Activated T-cell treated with anti-CD3 and anti-CD28 coated beads, Interleukin-2, amount 50 U/mL, for 1 hour (primary cell): ENCODE measurements at places on chromosomes 3 and 15.

DNA sequence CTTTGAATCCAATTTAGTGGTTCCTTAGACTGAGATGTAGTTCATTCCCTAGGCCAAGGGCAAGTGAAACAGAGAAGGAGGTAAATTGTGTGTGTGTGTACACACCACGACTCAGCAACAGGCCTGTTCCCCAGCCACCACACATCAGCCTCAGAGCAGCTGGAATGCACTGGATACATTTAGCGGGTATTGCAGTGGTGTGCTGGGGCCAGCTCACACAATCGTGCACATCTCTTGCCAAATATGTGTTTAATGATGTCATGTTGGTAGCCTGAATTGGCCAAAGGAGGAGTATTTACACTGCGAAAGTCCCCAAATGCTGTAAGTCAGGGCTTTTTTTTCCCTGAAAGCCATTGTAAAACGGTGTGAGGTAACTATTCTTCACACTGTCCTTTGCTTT is 82.3 kb downstream of the RBPMS2 start:
- no peak for DNase-seq

DNA sequence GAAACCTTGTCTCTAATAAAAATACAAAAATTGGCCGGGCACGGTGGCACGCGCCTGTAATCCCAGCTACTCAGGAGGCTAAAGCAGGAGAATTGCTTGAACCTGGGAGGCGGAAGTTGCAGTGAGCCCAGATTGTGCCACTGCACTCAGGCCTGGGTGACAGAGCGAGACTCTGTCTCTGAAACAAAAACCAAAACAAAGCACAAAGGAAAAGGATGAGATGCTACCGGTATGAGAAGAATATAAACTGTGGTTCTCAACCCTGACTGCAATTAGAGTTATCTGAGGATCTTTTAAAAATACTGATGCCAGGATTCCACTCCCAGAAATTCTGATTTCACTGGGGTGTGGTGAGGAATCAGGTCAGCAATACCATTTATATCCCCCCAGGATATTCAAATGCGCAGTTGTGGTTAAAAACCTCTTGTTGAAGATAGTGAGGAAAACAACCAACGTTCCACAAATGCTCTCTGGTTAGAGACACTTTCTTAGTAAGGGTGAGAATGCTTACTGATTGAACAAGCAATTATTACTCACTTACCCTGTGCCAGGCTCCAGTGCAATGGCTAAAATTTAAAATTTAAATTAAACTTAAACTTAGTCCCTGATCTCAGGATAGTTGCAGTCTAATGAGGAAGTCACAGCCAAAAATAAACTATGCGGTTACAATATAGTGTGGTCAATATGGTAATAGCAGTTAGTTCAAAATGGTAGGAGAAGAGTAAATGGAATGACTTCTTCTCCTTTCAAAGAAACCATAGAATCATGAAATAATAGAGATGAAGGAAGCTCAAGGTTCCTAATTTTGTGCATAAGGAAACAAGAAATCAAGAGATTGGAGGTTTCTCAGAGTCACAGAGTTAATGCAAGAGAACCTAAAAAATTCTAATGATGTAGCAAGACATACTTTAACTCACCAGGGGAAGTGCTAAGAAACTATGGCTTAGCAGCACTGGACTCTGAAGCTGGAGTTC is 109.5 kb downstream of the SSR3 start:
- no peak for DNase-seq

GRCh38 chr3:128278761-128279600 is 125.7 kb downstream of the EEFSEC start:
- no peak for DNase-seq

GRCh38 chr3:133944641-133945380 is 49.1 kb upstream of the RAB6B start:
- DNase-seq: no peak

- no peak for DNase-seq
Measured at GRCh38 chr15:68205954-68206539, 915 bp upstream of the CALML4 start.

DNA sequence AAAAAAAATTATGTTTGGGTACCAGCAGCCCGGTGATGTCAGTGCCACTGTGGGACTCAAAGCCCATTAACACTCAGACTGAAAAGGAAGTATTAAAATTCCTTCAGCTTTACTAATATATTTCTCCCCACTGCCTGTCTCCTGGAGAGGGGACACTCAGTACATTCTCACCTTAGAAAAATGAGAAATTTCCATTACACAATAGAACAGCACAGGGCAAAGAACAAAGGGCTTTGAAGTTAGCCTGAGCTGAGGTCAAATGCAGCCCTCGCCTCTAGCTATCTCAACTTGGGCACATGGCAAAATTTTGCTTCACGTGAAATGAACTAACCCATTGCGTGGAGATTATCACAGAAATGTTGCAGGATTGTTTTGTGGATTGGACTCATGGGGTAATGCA is 80.8 kb downstream of the RARB start:
- no peak for DNase-seq

DNA sequence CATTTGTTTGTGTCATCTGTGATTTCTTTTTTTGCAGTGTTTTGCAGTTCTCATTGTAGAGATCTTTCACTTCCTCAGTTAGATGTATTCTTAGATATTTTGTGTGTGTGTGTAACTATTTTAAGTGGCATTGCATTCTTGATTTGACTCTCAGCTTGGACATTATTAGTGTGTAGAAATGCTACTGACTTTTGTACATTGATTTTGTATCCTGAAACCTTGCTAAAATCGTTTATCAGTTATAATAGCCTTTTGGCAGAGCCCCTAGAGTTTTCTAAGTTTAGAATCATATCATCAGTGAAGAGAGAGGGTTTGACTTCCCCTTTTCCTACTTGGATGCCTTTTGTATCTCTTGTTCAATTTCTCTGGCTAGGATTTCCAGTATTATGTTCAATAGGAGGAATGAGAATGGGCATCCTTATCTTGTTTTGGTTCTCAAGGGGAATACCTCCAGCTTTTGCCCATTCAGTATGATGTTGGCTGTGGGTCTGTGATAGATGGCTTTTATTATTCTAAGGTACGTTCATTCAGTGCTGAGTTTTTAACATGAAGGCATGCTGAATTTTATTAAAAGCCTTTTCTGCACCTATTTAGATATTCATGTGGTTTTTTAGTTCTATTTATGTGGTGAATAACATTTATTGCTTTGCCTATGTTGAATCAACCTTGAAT is 211.7 kb downstream of the MBNL1 start:
- DNase-seq: no peak

GRCh38 chr3:38125305-38126120 is 11.4 kb downstream of the ACAA1 start:
- no peak for DNase-seq

- DNase-seq: no peak
Measured at GRCh38 chr3:107959550-107960154, 131.2 kb downstream of the CD47 start.

DNA sequence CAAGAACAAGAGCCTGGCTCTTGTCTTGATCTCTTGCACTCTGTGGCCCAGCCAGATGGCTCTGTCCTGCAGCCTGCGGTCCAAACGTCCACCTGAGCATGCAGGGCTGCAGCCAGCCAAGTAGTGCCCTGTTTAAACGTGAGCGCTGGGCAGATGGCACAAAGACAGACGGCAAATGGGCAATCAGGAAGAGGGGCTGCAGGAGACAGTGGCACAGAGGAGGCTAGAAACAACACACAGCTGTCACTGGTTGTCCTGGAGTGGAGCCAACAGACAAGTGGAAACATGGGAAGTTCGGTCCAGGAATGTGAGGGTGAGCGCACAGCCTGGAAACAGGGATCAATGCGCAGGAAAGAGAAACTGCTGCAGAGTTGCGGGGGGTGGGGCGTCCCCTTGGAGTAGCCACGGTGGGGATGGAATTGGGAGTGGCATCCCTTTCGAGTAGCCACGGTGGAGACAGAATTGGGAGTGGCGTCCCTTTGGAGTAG is 10.7 kb upstream of the ZXDC start:
- DNase-seq: no peak
